ENCODE measurements at places on chromosomes 6 and 20.

DNA sequence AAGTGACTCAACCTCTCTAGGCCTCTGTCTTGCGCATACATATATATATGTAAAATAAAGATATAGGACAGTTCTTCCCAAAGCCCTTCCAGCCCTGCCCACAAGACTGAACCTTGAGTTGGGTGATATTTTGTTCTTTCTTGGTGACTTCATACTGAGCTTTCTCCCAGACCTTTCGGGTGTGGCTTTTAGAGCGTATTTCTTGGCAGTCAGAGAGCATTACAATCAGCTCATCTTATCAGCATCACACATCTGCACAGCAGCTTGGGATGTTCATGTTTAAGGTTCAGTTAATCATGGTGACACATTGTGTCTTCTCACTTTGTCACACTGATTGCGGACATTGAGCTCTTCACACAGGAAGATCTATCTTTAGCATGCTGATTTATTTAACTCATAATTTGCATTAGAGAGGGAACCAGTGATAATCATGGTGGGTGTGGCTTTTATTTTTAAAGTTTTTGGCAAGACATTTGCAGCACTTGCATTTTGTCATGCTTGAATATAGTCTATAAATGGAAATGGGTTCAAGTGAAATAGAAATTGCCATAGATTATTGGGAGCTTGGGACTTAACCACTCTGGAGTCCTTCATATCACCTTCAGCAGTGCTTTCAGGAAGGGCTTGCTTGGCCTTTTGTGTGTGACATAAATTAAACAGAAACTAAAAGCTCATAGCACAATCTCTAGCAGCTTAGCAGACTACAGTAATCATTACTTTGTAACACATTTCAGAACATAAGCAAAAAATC is 8.3 kb downstream of the KIF3B start:
- DNase-seq = no peak

GRCh38 chr20:24136659-24137246 is 148.2 kb upstream of the GGTLC1 start:
- DNase-seq = no peak

DNA sequence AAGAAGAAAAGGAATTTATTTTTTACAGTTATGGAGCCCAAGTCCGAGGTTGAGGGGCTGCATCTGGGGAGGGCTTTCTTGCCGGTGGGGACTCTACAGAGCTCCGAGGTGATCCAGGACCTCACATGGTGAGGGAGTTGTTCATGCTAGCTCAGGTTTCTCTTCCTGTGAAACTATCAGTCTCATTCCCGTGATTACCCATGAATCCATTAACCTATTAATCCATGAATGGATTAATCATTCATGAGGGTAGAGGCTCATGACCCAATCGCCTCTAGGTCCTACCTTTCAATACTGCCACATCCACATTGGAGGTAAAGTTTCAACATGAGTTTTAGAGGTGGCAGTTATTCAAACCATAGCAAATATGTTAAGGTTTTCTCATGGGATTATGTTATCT is 3.8 kb downstream of the DSE start:
- DNase-seq = no peak

- DNase-seq = no peak
Measured at GRCh38 chr6:117463762-117464665, 18.5 kb upstream of the DCBLD1 start.

DNA sequence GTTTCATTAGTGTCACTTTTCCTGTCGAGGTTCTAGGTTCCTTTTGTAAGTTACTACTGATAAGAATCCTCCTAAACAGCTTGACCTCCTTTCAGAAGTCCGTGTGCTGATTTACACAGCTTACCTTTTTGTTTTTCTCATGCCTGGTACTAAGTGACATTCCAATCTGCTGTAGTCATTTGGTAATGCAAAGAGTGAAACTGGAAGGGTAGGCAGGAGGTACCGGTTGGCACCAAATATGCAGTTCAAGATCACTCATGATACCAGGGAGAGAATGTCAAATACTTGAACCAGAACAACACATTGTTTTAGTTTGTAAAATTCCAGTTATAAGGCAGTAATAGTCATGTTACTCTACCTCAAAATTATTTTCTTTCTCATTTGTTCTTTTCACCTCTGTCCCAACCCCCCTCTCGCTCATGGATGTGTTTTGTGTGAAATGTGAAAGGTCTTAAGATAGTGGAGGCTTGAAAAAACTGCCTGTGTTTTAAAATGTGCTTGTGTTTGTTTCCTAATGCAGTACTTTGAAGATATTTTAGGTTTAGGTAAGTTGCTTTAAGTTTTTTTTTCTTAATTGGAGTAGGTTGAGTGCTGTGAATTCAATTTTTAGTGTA is 23.2 kb downstream of the AFDN start:
- DNase-seq = no peak

- DNase-seq = no peak
Measured at GRCh38 chr6:21560249-21560648, 33.3 kb upstream of the SOX4 start.
